ENCODE measurements at places on chromosomes 6 and 20.

GRCh38 chr20:19807191-19807945 lies 49.3 kb downstream of the RIN2 start:
- DNase-seq: no peak

GRCh38 chr6:2412731-2413130 lies 167.3 kb upstream of the GMDS start:
- peak; percentile 87 for DNase-seq

DNA sequence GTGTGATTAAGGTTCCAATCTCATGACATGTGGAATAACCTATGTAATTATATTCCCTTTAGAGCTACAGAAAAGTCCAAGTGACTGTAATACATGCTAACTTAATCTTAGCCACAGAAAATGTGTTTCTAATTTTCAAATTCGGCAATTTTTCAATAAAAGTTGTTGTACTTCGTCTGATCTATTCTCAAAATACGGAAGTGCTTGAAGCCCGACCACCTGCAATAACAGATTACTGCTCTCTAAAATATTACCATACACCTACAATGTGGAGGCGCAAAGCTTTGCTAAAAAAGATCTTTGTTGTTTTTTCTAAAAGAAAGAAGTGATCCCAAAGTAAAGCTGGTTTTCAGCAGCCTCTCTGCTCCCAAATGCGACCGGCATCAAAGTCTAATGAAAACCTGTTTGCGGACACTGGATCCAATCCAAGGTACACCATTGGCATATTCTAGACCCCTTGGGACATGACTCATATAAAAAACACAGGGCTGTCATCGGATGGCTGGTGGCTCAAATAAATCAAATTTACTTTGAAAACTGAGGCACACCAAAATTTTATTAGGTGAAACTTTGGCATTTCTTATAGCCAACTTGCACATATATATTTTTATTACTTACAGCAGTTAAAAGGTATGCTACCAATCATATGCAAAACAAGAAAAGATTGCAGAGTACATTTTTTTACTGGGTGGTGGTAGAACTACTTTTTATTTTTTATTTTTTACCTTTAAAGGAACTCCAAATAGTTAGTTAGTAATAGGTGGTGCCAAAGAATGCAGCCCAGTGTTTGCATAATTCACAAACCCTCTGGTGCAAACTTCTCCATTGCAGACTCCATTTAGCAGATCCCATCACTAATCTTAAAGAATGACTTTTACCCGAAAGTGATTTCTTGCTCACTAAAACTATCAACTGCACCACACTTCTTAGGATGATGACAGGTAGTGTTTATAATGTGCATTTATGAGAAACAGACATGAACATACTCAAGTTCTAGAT lies 118.7 kb upstream of the TBX18 start:
- DNase-seq: peak; percentile 87

DNA sequence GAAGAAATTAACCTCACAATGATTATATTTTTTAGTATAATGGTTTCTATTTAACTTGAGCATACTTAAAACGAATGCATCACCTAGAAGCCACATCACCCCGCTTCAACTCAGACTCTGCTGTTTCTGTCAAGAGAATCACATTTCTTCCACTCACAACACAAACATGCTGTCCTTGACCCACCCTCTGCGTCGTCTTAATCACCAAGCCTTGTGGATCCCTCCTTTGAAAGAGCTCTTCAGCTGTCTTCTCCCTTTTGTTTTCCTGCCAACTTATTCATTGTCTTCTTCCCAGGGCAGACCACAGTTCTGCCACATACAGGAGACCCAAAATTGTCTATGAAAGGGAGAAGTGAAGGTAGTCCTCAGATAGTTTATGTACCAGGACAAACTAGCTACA lies 595.6 kb upstream of the AGPAT4 start:
- no peak for DNase-seq

- peak; percentile 37 for DNase-seq
These were observed 1.4 kb downstream of the GFOD1 start for GRCh38 chr6:13485923-13486562.

GRCh38 chr6:165661664-165662025 lies 1.4 kb downstream of the PDE10A start:
- DNase-seq: no peak

DNA sequence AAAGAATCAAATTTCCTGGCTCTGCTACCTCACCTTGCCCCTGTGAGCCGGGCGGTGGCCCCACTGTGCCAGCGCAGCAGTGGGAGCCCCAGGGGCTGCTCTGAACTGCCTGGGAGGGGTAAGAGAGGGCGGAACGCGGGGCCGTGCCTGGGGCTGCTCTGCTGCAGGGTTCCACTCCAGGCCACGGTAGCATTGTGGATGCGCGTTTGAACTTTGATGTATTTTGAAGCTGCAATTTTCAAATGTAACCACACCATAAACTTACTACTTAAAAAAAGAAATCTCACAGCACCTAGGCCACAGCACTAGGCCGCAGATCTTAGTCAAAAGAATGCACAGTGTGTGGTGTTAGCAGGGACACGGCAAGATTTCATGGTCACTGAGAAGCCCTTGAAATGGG lies 57.5 kb downstream of the PRDM1 start:
- no peak for DNase-seq

- DNase-seq: peak; percentile 64
These were observed 36.4 kb downstream of the HLA-DPB1 start for GRCh38 chr6:33112148-33112547.

GRCh38 chr6:157615420-157615769 lies 207.7 kb upstream of the SNX9 start:
- DNase-seq: no peak

- no peak for DNase-seq
These were observed 157.9 kb downstream of the OGFRL1 start for GRCh38 chr6:71446470-71446869.

GRCh38 chr6:63677282-63677681 lies 41.7 kb downstream of the PHF3 start:
- no peak for DNase-seq

DNA sequence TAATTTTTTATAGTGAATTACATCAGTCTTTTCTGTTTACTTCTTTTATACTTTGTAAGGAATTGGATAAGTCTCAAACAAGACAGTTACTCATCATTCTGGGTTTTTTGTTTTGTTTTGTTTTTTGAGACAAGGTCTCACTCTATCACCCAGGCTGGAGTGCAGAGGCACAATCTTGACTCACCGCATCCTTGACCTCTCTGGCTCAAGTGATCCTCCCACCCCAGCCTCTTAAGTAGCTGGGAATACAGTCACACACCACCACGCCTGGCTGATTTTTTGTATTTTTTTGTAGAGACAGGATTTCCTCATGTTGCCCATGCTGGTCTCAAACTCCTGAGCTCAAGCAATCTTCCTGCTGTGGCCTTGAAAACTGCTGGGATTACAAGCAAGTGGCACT lies 524.3 kb downstream of the EYS start:
- peak; percentile 3 for DNase-seq

- no peak for DNase-seq
These were observed 110.7 kb upstream of the SMLR1 start for GRCh38 chr6:130716466-130716865.

GRCh38 chr20:62495749-62496567 lies 20.2 kb upstream of the GATA5 start:
- DNase-seq: no peak

DNA sequence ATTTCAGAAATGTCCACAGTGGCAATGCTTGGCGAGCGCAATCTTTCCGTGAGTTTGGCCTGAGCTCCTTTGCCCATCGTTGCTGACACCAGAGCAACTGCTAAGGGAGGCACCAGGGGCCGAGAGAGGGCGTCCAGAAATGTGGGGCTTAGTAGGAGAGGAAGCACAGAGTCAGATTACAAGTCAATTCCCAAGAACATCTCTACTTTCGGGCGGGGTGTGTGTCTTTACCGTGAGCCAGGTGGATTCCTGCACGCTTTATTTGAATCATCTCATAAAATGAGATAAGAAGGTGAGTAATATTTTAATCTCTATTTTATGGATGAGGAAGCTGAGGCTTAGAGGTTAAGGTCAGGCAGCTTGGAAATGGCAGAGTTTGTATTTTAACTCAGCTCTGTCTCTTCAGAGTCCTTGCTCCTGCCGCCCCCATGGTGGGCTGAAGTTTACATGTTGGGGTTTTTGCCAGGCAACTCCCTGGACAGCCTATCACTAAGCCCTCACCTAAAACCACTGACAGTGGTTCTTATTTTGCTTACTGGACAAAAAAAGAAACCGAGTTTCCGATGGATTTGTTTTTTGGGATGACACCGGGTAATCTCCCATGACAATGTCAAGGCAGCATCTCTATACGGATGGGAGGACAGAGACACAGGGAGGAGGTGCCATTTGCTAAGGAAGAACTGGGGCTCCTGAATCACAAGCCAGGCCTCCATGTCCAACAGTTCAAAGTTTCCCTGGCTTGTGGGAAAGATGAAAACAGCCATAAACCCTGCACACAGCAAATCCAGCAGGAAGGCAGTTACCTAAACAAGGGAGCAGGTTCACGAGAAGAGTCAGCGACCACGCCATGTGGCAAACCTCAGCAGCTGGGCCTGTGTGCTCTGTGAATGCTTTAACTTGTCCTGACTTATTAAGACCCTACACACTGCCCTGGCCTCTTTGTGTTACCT lies 112.6 kb upstream of the SLC24A3 start:
- no peak for DNase-seq

DNA sequence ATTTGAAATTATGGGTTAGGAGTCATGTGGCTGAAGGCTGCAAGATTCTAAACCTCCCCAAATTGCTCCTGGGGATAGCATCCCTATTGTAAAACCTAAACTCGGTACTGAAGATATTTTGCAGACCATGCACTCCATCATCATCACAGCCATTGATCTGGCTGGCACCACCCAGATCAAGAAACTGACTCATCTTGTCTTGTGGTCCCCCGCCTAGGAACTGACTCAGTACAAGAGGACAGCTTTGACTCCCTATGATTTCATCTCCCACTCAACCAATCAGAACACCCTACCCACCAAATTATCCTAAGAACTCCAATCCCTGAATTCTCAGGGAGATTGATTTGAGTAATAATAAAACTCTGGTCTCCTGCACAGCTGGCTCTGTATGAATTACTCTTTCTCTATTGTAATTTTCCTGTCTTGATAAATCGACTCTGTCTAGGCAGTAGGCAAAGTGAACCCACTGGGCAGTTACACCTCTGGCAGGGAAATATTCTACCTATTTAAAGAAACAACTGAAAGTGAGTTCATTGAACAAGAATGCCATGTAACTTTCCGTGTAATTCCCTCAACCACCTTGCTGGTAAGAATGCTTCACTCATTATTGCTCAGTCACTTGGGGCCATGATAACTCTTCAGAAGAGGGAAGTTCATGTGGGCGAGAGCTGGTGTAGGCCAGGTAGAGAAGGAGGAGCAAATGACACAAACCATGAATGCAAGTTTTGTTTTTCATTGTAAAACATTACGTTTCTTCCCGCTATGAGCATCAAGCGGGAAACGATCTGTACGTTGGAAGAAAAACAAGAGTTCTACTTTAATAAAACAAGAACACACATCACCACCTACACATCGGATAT lies 602.9 kb upstream of the ARID1B start:
- peak; percentile 32 for DNase-seq

DNA sequence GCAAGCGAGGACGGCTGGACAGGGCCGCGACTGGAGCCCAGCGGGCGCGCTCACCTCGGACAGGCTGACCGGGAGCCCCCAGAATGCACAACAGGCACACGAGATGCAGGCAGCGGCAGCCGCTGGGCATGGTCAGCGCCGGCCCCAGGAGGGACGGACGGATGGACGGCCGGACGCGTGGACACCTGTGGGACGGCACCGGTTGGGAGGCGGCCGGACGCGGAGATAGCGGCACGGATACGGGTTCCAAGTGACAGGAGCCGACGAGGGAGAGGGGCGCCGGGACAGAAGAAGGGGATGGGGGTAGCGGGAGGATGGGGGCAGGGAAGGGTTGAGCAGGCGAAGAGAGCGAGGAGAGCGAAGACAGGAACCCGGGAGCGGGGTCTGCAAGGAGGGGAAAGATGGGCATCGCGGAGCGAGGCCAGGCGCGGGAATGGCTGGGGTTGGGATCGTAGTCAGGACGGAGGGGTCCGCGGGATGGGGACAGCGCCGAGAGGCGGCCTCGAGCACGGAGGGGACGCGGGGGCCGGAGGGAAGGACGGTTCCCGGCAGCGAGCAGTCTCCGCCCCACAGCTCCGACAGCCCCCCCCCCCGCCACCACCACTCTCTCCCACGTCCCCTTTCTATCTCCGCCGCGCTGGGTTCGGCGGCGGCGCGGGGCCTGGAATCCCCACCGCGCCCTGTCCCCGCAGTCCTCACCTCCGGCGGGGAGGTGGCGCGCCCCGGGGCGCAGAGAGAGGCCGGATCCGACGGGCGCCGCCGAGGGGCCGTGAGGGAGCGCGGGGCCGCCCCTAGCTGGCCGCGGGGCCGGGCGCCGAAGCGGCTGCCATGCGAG lies 435 bp downstream of the DLK2 start:
- peak; percentile 71 for DNase-seq

- no peak for DNase-seq
These were observed 45.7 kb downstream of the PPARD start for GRCh38 chr6:35388030-35388429.

- DNase-seq: no peak
These were observed 40.9 kb downstream of the VSTM2L start for GRCh38 chr20:37943501-37944455.

- DNase-seq: no peak
These were observed 3.2 kb upstream of the SMPDL3A start for GRCh38 chr6:122785891-122786290.

DNA sequence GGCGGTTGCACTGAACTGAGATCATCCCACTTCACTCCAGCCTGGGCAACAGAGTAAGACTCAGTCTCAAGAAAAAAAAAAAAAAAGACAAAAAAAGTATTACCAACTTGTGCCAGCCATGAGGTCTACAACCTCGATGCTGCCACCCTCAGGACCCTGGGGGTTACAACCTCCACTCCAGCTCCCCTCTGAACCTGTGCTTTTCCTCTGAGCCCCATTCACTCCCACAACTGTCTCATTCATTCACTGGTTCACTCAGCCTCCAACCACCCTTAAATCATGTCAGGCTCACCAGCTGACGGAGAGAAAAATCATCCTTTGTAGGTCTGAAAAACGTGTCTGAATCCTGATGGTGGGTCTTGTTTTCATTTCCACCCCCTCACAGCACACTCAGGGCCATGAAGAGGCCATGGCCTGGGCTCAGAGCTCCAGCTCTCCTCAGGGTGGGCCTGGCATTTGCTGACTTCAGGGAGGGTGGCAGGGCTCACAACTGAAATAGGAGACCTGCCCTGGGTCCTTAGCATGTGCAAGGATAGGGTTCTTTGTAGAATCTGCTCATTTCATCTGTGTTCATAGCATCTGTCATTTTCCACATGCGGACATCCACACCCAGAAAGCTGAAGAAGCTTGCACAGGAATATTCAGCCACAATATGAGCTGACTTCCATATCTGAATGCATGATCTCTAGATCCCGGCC lies 1.9 kb upstream of the ULBP1 start:
- peak; percentile 19 for DNase-seq

GRCh38 chr6:146041282-146041681 lies 12.4 kb downstream of the GRM1 start:
- peak; percentile 11 for DNase-seq

- DNase-seq: peak; percentile 62
These were observed 24.4 kb downstream of the SPDEF start for GRCh38 chr6:34531580-34532201.

- no peak for DNase-seq
These were observed 80.5 kb downstream of the FILIP1 start for GRCh38 chr6:75412969-75413662.

- DNase-seq: no peak
These were observed 60.0 kb upstream of the ZFAND3 start for GRCh38 chr6:37759221-37760144.
